ENCODE measurements at places on chromosomes 2 and 18.

DNA sequence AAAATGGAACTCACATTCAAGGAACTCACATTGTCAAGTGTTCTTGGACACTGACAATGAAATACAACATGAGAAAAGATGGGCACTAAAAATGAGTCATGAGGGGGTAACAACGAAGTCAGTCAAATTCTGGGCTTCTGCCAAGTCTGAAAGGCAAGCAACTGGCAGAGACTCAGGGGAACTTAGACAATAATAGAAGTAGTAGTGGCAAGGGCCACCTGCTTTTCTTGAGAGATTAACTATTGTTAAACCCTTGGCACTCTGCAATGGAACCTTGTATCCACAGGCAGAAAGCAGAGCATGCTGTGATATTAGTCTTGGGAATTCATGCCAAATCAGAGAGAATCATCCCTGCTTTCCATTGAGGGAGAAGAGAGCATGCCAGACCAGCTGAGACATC, 382.6 kb upstream of the CDH2 start:
- no peak for DNase-seq

DNA sequence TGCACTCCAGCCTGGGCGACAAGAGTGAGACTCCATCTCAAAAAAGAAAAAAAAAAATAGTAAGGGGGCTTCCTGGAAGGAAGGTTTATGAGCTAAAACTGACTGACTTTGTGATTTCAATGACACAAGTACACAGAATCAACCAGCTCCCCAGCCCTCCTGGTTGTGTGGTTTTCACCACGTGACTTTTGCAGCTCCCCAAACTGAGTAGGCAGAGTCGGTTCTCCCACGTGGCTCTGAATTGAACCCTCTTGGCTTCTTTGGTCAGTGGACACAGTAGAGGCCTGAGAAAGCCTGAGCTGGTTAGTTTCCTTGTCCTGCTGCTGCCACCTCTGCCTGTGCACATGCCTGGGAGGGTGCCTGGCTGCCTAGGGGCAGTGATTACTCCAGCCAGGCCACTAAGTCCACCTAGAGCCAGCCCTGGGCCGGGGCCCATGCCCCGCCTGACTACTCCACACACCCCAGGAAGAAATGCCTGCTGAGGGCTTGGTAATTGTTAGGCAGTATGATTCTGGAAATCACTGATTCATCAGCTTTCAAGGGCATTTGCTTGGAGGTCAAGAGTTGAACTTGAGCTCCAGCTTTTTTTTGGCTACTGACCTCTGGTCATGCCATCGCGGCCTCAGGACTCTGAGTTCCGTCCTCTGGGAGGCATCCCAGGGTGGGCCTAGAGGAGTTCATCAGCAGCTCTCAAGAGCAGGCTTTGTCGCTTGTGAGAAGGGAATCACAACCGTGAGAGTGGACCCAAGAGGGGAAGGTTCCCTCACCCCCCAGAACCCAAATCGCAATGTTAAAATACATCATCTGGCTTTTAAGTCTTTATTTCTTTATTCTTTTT, 431.9 kb upstream of the HS6ST1 start:
- DNase-seq = no peak

DNA sequence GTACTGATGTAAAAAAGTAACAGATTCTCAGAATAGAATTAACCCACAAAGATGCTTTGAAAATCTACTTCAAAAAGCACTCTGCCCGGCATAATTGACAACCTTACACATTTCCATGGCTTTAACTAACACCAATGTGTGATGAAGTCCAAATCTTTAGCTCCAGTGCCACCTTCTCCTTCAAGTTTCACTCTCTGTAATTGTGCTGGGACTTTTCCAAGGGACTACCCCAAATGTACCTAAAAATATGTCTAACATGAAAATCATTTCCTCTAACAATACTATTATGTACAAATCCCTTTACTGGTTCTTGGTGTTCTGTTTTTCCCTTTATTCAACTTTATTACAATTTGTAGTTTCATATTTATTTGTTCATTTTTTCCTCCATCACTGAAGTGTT, 20.6 kb upstream of the UBE2E3 start:
- DNase-seq = no peak

GRCh38 chr2:163553601-163554000, 182.2 kb downstream of the FIGN start:
- no peak for DNase-seq

DNA sequence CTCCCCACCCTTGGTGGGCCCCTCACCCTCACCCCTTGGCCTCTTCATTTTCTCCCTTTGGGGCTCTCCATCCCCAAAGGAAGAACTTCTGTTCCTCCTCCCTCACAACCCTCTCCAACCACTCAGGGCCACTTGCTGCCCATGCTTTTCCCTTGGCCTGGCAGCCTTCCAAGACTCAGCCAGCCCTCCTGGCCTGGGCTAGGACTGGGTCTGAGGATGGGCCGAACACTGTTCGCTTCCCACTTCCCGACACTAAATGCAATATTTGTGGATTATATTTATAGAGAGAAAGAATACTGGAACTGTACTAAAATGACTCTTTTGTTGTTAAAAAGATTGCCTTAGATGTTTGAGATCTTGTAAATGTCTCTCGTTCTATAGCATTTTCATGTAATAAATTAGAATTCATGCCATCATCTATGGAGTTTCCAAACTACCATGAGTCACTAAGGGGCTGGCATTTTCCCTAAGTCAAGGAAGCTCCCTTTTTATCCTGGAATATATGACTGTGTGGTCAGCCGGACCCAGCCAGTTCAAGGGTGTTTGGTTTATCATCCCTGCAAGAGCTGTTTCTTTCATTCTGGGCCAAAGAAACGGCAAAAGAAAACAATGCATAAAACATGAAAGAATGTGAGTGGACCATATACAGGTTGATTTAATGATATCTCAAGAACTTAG, 3.8 kb downstream of the CXCR2 start:
- no peak for DNase-seq

DNA sequence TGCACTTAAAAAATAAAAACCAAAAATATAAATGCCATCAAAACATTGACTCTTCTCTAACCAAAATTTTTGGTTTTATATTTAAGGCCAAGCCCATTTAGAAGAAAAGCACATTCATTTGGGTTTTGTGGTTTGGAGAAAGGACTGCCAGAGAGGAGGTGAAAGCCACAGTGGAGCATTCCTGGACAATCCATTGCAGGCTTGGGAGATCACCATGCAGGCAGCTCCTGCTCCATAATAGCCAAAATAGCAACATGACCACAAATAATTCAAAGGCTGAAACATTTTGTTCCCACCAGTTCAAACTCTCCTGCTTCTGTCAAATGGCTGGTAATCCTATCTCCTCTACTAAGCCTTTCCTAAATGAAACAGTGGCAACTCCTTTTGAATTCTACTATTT, 73.5 kb downstream of the GALNT3 start:
- no peak for DNase-seq

- no peak for DNase-seq
Observed at GRCh38 chr18:77095391-77096371, 36.9 kb downstream of the MBP start.

DNA sequence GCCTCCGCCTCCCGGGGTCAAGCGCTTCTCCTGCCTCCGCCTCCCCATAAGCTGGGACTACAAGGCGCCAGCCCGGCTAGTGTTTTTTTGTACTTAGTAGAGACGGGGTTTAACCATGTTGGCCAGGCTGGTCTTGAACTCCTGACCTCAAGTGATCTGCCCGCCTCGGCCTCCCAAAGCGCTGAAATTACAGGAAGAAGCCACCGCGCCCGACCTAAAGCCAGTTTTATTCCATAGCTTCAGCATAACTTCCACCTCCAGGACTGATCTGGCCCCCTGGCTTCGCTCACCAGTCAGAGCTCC, 783 bp upstream of the TXNL4A start:
- no peak for DNase-seq

DNA sequence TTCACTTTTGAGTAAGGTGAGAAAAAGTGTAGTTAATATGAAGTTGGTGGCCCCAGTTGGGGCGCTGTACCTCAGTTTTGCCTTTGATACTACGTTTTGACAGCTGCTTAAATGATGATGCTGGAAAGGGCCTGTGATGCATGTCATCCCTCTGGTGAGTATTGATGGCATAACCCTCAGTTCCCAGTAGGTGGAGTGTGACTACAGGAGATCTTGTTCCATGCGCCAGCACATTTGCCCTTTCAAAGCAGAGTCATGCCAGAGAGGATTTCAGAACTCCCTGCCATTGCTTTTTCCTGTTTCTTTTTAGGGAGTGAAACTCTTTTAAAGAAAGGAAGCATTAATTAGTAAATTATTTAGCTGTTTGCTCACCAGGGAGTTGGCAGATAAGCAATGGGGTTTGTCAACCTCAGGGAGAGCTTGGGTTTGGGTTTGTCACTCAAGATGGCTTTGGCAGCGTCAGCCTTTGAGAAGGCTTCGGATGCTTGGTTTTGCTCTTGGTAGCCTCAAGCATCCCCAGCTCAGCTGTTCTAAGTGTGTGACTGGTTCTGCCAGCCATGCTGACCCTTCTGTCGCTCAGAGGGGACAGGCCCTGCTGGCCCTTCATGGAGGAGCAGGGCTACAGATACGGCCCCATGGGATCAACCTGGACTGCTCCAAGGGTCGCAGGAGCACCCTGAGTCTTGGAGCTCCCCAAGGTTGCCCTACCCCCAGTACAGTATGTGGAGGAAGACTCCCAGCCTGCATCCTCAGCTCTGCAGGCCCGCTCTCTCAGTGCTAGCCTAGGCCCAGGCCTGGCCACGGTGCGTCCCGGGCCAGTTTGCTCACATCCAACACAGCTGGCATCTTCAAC, 29.1 kb downstream of the ARMC9 start:
- DNase-seq = no peak

DNA sequence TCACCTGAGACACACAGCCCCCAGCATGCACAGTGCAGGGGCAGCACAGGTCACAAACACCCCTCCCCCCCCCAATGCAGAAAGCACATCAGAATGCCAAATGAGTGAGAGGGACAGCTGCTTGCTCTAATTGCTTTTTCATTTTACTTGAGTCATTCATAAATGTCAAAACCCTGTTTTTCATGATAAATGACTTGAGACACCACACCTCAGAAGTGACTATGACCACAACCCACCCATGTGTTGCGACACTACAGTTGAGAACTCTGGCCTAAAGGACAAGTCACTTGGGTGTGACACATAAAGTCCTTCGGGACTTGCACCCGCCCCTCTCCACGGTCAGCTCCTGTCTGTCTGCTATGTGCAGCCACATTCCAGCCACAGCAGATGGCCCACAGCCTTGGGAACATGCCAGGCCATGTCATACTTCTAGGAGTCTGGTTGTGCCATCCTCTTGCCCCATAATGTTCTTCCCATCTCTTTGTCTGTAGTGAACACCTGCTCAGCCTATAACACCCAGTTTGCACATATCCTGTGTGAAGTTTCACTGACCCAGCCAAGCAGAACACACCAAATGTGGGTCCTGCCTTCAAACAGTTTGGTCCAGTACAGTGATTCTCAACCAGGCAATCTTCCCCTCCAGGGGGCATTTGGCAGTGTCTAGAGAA, 30.2 kb upstream of the RIOK3 start:
- no peak for DNase-seq

DNA sequence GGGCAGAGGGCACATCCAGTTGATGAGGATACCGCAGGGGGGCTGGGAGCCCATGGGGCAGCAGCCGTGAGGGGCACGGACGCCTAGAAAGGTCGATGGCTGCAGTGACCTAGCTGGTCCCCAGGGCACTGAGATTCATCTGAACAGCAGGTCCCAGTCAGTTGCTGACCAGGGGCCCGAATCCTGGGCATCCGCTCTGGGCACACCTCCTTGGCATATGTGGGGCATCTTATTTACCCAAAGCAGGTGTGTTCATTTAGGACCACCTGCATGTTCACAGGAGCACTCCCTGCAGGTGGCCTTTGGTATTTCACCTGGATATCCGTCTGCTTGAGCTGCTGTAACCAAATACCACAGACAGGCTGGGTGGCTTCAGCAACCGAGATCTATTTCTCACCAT, 72.0 kb upstream of the ODC1 start:
- no peak for DNase-seq

GRCh38 chr2:154408786-154409185, 289.7 kb upstream of the KCNJ3 start:
- no peak for DNase-seq

DNA sequence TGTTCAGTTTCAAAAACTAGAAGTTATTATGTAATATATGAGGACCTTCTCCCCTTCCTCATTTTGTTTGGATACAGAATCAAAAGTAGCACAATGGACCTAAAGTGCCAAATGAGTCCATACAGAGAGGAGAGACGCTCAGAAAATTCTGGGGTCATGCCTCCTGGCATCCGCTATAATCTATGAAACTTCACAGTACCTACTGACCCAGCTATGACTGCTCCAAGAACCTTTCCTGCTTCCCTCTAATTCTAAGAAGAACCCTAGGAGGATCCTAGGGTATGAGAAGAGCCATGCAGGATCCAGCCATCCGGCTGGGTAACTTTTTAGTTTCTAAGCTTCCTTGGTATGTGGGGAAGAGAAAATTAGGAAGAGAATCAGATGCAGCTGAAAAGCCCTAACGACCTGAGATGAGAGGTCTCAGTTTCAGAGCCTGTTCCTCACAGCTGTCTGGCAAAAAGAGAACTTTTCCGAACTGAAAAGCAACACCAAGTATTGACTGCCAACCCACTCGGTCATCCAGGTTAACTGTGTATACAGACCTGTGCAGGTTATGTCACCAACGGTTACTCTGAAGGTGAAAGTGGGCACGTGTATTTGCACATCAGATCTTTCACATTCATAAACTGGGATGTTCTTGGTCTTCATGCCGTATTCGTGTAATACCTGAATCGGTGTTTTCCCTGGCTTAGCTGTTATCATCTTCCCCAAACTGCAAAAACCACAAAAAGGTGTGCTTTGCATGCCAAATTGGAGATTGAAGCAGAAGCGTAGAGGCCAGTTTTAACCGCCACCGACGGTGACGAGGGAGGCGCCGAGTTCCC, 1.1 kb downstream of the PRKRA start:
- no peak for DNase-seq

DNA sequence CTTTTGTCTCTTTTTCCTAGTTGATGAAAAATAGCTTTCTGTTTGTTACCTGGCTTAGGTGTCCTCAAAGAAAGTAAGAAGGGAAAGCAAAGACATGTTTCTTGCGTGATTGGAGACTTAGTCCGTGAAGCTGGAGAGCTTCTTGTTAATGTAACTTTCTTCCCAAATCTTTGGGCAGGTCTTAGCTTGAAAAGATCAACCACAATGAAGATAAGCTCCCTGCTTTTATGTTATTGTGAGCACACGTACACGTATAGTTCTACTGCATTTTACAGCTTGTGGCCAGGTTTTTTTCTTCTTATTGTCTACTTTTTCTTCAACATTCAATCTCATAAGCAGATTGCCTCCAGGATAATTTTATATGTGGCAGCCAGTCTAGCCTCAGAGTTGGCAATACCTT, 99.8 kb downstream of the DIS3L2 start:
- no peak for DNase-seq

- DNase-seq = no peak
Observed at GRCh38 chr2:31384771-31385276, 29.7 kb downstream of the XDH start.

DNA sequence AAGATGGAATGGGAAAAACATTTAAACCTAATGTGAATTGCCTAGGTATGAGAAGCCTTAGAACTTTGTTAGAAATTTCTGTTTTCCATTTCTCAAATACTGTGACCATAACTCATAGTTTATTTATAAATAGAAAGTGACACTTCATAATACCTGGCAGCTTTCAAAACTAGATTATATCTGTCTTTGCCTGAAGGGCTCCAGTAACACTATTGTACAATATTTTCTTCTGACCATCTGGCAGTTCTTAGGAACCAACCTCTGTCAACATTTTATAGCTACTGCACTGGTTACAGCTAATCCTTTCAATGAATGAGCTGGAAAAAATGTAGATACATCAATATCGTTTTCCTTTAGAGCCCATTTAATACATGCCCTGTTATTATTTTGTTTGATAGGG, 237.4 kb downstream of the CAMKMT start:
- no peak for DNase-seq

Data from activated T-cell treated with anti-CD3 and anti-CD28 coated beads for 1 hour (primary cell).